ENCODE measurements at places on chromosomes 3 and 15.

DNA sequence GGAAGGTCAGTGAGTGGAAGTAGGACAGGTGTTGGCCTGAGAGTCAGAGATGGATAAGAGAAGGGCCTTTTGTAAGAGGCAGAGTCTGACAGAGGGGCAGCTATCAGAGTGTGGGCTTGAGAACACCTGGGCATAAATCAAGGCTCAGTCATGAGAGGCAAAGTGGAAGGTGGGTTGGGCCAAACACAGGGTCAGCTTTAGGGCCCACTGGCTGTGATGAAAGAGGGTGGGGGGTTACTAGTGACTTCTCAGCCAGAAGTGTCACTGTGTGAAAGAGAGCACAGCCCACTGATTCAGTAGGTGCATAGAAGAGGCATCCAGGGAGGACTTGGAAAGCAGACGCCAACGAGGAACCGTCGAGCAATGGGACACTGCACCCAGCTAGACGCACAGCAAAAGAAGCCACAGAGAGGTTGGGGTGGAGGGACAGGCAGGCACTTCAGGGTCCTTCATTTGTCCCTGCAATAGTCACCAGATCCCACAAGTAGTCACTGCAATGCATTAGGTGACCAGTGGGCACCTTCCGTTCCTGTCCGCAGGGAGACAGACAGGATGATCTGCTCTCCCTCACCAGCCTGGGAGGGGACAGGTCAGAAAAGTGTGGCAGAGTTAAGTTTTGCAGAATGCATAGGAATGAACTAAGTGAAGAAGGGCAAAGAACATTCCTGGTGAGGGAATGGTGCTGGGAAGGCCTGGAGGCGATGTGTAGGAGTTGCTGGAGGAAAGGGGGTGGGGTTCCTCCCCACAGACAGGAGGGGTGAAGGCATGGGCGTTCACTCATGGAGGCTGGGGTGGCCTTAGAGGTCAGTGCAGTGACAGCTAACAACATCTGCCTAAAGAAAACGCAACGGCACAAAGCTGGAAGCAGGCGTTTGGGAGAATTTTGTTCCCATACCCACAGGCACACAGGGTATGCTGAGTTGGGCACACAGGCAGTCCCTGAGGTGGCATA, 36.3 kb downstream of the MESD start:
- no peak for DNase-seq

GRCh38 chr3:140251678-140252077, 316.7 kb downstream of the CLSTN2 start:
- DNase-seq: no peak

DNA sequence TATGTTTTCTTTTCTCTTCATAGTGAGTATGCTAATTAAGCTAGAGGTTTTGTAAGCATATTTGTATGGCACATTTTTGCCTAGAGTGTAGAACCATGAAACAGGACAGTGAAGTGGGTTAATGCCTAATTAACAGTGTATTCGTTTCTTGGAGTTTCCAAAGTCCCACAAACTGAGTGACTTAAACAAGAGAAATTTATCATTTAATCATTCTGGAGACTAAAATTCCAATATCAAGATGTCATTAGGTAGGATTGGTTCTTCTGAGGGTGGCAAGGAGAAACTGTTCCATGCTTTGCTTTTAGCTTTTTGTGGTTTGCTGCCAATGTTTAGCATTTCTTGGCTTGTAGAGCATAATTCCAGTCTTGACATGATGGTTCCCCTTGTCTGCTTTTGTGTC, 734.2 kb downstream of the NAALADL2 start:
- DNase-seq: no peak

DNA sequence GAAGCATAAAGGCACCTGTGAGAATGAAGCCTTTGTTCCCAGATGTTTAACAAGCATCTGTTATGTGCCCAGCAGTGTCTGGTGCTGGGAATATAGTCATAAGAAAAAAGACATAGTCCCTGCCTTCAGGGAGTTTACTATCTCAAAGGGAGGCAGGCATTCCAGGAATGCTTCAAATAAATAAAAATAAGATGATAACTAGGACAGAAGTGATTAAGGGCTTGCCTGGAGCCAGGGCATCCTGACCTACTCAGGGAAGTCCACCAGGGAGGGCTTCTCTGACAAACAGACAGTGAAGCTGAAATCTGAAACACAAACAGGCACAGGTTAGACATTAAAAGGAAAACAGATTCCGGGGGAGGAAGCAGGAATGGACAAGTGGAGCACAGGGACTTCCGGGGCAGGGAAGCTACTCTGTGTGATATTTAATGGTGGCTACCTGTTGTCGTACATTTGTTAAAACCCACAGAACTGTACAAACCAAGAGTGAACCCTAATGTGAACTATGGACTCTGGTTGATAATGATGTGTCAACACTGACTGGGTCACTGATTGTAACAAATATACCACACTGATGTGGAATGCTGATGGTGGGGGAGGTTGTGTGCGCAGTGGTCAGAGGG, 53.3 kb downstream of the ITGB5 start:
- DNase-seq: no peak

GRCh38 chr3:146709969-146710368, 104.8 kb upstream of the PLSCR5 start:
- no peak for DNase-seq

DNA sequence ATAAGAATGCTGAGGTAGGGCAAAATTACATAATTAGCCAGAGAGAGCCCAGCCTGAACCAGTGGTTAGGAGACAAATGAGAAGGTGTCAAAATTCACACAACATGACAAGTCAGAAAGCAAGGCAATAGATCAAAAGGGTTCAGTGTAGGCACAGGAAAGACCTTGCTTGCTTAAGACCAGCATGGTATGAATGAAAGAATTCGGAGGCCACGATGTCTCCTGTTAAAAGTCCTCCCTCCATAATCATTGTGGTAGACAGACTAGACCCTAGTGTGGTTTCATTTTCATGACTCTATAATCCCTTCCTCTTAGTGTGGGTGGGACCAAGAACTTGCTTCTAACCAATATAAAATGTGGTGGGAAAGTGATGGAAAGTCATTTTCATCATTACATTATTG, 98.7 kb upstream of the ANKRD28 start:
- no peak for DNase-seq

DNA sequence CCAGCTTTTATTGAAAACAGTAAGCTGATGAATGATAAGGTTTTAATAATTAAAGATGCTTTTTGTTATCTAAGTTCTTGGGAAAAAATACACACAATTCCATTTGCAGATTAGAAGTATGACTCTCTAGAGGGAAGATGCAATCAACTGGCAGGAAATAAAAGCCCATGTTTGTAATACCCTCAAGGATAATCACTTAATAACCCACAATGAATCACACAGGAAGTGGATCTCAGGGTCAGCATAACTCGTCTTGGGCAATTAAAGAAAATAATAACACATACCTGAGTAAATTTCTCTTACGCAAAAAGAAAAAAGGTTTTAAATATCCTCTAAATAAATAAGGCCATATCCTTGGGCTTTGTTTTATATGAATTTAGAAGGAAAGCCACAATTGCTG, 9.4 kb upstream of the EID1 start:
- no peak for DNase-seq
